Heart left ventricle (tissue), 16 donors: ENCODE measurements at places on chromosomes 2 and 18.

DNA sequence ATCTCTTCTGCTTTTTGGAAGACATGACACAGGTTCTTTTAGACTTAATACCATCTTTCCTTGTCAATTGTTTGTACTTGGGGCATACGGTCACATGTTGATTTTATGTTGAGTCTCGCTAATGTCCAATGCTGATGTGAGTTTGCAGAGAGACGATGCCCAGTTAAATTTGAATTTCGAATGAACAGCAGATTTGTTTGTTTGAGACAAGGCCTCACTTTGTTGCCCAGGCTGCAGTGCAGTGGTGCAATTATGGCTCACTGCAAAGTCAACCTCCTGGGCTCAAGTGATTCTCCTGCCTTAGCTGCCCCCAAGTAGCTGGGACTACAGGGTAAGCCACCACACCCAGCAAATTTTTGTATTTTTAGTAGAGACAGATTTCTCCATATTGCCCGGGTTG, 473.5 kb downstream of the RIT2 start:
- DNase-seq: no peak
- no peak overlapping the region for H3K27ac ChIP-seq
- no peaks in the 10 kb centered on the region for H3K27me3 ChIP-seq
- no peak overlapping the region for H3K4me3 ChIP-seq

- H3K36me3 ChIP-seq: no peaks in the 10 kb centered on the region
- no peak overlapping the region for H3K4me3 ChIP-seq
- DNase-seq: no peak
- no peaks in the 10 kb centered on the region for H3K27me3 ChIP-seq
Measured at GRCh38 chr2:7880566-7880965, 801.3 kb upstream of the ID2 start.

DNA sequence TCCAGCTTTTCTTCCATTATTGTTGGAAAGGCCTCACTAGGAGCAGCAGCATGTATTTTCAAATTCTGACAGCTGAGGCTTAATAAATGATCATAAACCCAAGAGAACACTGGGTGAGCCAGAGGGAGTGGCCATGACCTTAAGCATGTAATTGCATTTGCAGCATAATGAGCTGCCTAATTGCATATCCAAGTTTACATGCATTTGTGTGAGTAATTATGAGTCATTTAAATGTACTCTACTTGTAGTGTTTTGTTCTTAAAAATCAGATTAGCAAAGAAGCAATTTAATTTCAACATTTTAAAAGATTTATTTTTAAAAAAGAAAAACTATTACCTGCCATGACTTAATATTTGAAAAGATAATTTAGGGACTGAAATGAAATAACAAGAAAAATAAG, 74.8 kb downstream of the NOL10 start:
- H3K36me3 ChIP-seq: no peaks in the 10 kb centered on the region
- no peak overlapping the region for H3K4me3 ChIP-seq
- H3K4me1 ChIP-seq: no peaks in the 10 kb centered on the region
- no peak overlapping the region for H3K27ac ChIP-seq
- DNase-seq: no peak

GRCh38 chr2:9693646-9694045, 62.8 kb upstream of the YWHAQ start:
- DNase-seq: no peak
- H3K4me3 ChIP-seq: no peak overlapping the region

- no peaks in the 10 kb centered on the region for H3K4me1 ChIP-seq
- no peaks in the 10 kb centered on the region for H3K27me3 ChIP-seq
- no peaks in the 10 kb centered on the region for H3K36me3 ChIP-seq
- no peak for DNase-seq
Measured at GRCh38 chr2:53312721-53313120, 454.9 kb upstream of the CHAC2 start.
